ENCODE measurements at places on chromosomes 12 and 14. TPM values are rescaled to one million over a fixed set of nuclear protein-coding genes. Genes with fewer than 3 reads are reported as not detected.

Gene ACIN1
- 86.6 TPM for total RNA-seq

Gene HOXC9
- 0.23 TPM for total RNA-seq

Gene DAO
- total RNA-seq, result not detected

Gene CINP
- total RNA-seq, result 40.8 TPM

Gene FAM186B
- 0.23 TPM for total RNA-seq

Gene DPF3
- total RNA-seq, result 11.0 TPM

Gene GSG1
- 21.2 TPM for total RNA-seq

Gene TAS2R42
- not detected for total RNA-seq
